ENCODE measurements at places on chromosomes 6 and 20.
A peak's percentile ranks its signal among the peaks of the same experiment; 100 is the strongest.

GRCh38 chr6:96015518-96016333 is at the start of gene FUT9:
TSS of gene FUT9 (plus strand) at chr6:96015974. CDS start at chr6:96203156, 187,182 bp downstream.
- H3K4me3 ChIP-seq = no peak within 1 kb of the TSS
- peaks cover 9% of the 10 kb centered on the region for H3K27me3 ChIP-seq
- H3K36me3 ChIP-seq = no peaks in the 10 kb centered on the region
- no peaks in the 10 kb centered on the region for H3K4me1 ChIP-seq

GRCh38 chr6:146857980-146858347 is 259.2 kb downstream of the ADGB start:
- no peak for DNase-seq
- H3K27ac ChIP-seq = no peak overlapping the region
- H3K4me3 ChIP-seq = peak overlapping the region; percentile 26
- no peaks in the 10 kb centered on the region for H3K36me3 ChIP-seq
- H3K27me3 ChIP-seq = no peaks in the 10 kb centered on the region

DNA sequence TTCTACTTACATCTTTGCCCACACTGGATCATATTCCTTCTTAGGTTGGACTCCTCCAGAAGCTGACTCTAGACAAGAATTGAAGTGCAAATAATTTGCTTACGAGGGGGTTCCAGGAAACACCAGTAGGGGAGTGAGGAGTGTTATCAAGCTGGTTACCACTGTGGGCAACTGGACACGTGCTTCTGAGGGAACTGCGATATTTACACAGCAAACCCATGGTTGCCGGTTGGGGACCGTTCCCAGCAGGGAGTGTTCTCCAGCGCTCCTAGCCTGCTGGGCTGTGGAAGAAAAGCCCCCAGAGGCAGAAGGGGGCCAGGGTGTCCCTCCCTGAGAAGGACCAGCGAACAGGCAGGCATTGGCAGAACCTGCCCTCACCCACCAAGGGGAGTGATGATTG is 21.7 kb downstream of the MDFI start:
- no peak for DNase-seq
- no peaks in the 10 kb centered on the region for H3K4me1 ChIP-seq
- no peak overlapping the region for H3K4me3 ChIP-seq

GRCh38 chr6:120935908-120936307 is 398.4 kb downstream of the TBC1D32 start:
- no peaks in the 10 kb centered on the region for H3K27me3 ChIP-seq
- DNase-seq = no peak
- no peaks in the 10 kb centered on the region for H3K36me3 ChIP-seq
- H3K4me3 ChIP-seq = no peak overlapping the region
- no peaks in the 10 kb centered on the region for H3K4me1 ChIP-seq

DNA sequence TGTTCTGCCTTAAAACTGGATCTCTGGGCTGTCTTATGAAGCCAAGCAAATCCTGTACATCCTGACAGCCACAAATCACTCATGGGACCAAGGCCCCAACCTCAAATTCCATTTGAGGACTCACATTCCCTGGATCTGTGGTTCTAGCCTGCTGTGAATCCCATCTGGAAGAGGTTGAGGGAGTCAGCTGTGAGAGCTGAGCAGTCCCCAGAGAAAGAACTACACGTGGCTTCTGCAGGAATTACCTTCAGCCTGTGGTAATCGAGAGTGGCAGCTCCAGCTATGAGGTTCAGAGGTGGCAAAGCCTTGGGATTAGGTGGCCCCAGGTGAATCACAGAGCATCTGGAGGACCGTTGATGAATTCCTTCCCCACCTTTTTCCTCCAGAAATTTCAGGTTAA is 245.2 kb downstream of the SLC24A3 start:
- H3K4me1 ChIP-seq = no peaks in the 10 kb centered on the region
- H3K27me3 ChIP-seq = no peaks in the 10 kb centered on the region
- no peak for DNase-seq
- H3K36me3 ChIP-seq = no peaks in the 10 kb centered on the region

- H3K4me1 ChIP-seq = no peaks in the 10 kb centered on the region
- no peaks in the 10 kb centered on the region for H3K27me3 ChIP-seq
- DNase-seq = no peak
- H3K4me3 ChIP-seq = no peak overlapping the region
- no peak overlapping the region for H3K27ac ChIP-seq
- no peaks in the 10 kb centered on the region for H3K36me3 ChIP-seq
Observed at GRCh38 chr6:22966691-22967422, 397.5 kb downstream of the HDGFL1 start.

DNA sequence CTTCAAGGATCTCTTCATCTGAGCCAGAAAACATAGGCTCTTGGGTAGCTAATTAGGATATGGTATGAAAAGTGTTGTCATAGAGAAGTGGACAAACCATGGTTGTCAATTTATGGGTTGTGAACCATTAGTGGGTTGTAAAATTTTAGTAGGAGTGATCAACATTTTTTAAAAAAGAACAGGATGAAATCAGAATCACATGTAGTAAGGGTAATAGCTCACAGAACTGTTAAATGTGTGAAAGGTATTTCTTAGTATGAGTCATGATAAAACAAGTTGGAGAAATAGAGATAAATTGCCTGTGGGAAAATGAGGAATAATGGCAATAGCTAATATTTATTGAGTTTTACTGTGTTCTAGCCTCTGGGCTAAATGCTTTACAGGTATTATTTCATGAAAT is 113.4 kb downstream of the MAP3K4 start:
- no peak for DNase-seq
- H3K4me1 ChIP-seq = no peaks in the 10 kb centered on the region
- H3K27ac ChIP-seq = no peak overlapping the region
